ENCODE measurements at places on chromosomes 5 and 9.
A peak's percentile ranks its signal among the peaks of the same experiment; 100 is the strongest.

- no peak for DNase-seq
Measured at GRCh38 chr9:134682026-134682425, 40.4 kb downstream of the COL5A1 start.

DNA sequence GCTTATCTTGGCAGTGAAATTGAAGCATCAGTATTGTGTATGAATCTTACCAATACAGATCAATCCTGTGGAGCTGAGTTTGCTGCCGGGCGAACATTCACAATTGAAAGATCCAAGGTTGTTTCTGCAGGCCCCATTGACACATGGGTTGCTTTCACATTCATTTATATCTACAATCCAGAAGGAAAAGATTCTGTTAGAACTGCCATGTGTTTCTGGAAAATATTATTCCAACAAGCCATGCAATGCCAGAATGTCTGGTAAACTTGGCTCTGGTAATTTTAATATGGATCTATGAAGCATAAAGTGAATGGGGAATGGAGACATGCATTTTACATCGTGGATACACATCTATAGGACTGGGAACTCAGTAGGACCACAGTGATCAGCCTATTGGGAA, 180.8 kb downstream of the FBN2 start:
- no peak for DNase-seq

DNA sequence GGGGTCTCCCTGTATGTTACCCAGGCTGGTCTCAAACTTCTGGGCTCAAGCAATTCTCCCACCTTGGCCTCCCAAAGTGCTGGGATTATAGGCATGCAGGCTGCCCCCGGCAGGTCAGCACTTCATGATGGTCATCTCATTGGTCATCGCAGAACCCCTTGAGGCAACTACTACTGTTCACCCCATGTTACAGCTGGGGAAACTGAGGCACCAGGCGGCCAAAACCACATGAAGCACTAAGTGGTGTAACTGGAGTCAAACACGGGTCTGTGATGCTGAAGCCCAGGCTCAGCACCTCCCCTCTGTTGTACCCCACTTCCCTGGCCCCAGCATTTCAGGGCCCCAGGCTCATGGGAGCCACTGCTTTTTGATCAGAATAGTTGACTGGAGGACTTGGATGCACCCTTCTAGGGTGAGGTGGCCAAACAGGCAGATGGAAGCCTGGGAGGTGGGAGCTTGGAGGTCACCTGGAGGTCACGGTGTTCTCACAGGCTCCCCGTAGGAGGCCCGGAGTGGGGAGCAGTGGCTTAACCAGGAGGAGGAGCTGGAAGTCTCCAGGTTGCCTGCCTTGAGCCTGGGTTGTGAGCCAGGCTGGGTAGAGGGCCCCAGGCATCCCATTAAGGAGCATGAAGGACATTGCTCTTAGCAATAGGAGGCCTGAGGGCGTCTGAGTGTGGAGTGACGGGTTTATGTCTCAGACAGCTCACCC, 57.3 kb upstream of the RPL26L1 start:
- DNase-seq = no peak

- no peak for DNase-seq
Measured at GRCh38 chr5:94893412-94894135, 275.1 kb downstream of the SLF1 start.

- DNase-seq = peak; percentile 53
Measured at GRCh38 chr5:133838286-133838685, 130.1 kb downstream of the C5orf15 start.

DNA sequence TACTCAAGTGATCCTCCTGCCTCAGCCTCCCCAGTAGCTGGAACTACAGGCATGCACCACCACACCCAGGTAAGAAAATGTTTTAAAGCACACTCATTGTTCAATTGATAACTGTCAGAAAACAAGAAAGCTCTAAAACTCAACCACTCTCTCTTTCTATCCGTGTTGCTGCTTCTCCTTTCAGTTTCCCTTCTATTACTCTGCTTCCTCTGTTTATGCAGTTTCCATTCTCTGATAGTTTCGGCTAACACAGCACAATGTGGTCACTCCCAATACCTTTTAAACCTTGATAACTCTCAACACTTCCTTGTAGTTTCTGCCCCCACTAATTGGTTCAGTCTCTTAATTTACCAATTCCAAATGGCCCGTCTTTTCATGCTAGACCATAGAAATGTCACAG, 59.2 kb upstream of the NR4A3 start:
- DNase-seq = no peak

DNA sequence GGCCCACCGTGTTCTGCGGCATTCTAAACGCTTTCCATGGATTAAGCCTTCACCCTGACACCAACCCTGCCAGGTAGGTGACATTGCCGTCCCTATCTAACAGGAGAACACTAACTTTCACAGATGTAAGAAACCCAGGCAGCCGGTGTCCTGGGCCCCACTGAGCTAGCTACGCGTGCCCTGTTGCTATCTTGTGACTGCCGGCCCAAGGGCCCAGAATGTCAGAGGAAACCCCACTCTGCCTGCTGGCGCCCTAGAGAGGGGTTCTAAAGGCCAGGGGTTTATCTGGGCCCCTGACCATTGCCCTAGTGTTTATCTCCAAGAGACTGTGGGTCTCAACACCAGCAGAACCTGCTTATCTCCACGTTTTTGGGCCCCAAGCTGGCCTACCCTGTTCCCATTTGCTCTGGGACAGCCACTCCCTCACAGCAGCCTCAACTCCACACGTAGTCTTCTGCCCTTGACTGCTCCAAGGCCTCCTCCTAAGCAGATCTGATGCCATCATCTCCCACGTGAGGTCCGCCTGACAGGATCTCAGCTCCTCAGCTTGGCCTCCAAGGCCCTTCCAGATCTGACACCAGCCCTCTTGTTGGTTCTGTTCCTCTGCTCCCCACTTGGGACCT, 18.1 kb upstream of the ZBTB34 start:
- no peak for DNase-seq

GRCh38 chr5:137115152-137115551, 384.0 kb downstream of the SPOCK1 start:
- DNase-seq = no peak

- DNase-seq = no peak
Measured at GRCh38 chr5:6197427-6197826, 180.9 kb downstream of the MED10 start.

- no peak for DNase-seq
Measured at GRCh38 chr9:83287021-83287420, 224.1 kb upstream of the RASEF start.

DNA sequence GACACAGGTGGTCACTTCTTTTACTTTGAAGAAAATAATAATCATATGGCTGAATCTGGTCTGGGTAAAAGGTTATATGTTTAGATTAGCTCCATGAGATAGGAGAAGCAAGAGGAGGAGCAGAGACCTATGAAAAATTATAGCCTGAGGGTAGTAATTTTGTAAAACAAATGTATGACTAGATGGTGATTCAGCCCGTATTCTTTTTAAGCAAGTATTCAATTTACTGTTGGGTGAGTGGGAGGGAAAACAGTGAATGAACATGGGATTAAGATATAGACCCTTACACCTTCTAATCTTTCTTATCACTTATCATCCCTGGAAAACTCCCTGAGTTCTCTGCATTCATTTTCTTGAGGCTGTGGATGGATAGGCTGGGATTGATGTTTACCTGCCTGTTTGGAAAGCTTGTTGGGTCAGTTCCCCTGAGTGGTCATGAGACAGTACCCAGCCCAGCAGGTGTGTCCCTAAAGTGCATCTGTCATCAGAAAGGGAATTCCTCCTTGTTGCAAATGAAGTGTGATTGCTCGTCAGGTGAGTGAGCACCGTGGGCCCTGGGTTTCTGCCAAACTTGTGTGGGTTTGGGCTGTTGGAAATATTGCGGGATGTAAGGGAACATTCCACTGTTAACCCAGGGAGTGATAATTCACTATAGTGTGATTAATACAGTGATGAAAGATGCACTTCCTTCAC, 101.2 kb upstream of the GDNF start:
- no peak for DNase-seq

GRCh38 chr9:126114409-126114760, 212.2 kb upstream of the MVB12B start:
- DNase-seq = peak; percentile 62

DNA sequence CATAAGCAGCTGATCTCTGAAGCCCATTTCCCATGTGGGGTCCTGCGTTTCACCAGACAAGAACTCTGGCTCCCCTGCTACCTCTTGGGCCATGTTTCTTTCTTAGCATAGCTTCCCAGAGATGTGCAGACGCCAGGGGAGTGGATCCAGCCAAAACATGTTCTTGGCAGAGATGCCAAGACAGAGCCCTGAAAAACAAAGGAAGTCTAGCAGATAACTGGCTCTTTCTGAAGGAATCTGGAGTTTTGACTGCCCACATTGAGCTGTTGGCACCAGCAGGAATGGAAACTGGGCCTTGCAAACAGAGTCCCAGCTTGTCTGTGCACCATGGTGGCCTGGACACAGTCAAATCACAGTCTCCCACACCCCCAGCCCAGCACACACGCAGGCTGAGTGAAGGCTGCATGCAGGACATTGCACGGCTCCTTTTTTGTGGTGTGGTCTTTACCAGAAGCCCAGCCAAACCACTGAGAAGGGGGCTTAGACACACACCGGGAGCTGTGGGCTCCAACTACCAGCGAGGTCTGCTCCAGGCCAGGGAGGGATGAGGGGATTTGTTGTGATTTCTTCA, 114.7 kb downstream of the SNX18 start:
- no peak for DNase-seq

DNA sequence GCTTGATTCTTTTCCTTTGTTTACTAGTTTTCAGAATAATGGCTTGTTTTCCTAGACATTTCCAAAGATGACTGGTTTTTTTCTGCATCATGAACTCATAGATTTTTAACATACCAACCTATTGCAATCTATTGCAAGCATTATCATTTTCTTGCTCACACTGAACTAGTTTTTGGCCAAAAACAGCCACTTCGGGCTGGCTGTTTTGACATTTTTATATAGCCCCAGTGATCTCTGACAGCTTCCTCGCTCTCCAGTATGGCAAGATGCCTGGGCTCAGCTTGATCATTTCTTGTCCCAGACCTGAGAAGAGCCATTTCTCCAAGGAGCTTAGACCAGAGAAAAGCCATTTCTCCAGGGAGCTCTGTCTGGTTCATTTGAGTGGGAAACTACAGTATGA, 94.3 kb upstream of the MAMDC2 start:
- no peak for DNase-seq

GRCh38 chr5:111784491-111785181, 27.6 kb upstream of the NREP start:
- no peak for DNase-seq

DNA sequence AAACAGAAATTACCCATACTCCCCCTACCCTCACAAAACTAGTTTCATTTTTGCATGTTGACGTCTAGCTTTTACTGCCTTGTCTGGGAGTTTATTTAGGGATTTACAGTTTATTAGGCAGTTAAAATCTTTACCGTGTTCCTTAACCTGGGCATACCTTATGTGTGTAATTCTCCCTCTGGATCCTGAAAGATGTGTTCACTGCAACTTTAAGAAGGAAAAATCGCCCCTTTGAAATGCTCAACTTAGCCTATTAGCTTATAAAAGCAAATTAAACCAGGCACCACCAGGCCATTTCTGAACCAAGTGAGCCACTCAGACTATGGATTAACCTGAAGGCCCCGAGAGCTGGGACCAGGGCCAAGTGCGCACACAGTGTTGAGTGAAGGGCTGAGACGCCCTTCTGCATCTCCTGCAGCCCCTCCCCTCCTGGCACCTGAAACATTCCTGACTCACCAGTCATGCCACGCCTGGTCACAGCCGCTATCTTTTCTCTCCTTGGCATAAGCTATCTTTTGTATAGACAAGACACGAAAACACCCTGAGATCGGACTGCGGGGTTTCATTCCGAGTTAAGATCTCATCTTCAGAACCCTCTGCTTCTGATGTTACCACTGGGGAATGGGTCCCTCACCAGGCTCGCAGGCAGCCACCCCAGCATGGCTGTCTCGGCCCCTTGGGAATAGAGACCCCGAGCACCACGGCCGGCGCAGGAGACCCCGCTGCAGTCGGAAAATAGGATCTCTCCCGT, 111.9 kb downstream of the ROR2 start:
- DNase-seq = peak; percentile 74

DNA sequence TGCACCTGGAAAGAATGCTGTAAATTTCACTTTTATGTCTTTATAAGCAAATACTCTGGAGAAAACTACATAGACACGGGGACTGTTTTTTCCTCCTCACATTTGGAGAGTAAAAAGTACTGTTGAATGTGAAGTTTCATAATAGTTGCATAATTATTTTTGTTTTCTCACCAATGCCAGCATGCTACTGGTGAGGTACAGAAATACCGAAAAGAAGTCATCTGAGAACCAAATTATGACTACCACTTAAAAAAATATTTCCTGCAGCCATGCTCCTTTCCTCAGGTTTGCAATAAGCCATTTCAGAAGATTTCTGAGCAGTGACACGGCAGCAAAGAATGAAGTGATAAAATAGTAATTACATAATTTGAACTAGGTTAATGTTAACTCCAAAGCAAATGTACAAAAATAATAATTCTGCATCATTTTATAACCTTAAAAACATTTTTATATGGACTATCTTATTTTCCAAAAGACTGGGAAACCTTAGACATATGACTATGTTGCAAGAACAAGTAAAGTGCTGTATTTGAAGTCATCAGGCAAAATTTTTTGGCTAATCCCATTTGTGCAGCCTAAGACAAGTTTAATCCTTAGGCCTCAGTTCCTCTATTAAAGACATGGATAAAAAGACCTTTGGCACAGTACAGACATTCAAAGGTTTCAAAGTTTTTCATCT, 144.7 kb downstream of the PCSK1 start:
- no peak for DNase-seq

- no peak for DNase-seq
Measured at GRCh38 chr9:6686396-6686795, 40.9 kb upstream of the GLDC start.

DNA sequence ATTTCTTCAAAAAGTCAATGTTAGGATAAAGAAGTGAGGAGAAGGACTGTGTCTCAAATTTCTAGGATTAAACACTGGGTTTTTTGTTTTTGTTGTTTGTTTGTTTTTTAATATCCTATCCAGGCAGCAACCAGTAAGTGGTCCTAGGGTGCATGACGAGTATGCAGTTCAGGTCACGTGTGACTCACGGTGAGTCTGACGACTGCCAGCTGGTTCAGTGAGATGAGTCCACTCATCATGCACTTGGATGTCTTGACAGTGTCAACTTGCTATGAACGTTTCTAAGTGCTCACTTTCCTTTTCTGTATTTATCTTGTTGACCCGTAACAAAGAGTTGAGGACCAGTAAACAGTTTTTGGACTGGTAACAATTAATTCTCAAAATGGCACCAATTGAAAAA, 32.7 kb downstream of the ATG10 start:
- no peak for DNase-seq

- DNase-seq = no peak
Measured at GRCh38 chr9:87075537-87075936, 128.2 kb upstream of the GAS1 start.

Measured in mesenteric fat pad (tissue), 1 donor.